ENCODE measurements at places on chromosomes 5 and 9. TPM values are rescaled to one million over a fixed set of nuclear protein-coding genes. Genes with fewer than 3 reads are reported as not detected.

ACOT12 gene
- 2.8 TPM for total RNA-seq

PHYHD1 gene
- total RNA-seq: 1.1 TPM

PTGDS gene
- total RNA-seq: 52.1 TPM

DNA sequence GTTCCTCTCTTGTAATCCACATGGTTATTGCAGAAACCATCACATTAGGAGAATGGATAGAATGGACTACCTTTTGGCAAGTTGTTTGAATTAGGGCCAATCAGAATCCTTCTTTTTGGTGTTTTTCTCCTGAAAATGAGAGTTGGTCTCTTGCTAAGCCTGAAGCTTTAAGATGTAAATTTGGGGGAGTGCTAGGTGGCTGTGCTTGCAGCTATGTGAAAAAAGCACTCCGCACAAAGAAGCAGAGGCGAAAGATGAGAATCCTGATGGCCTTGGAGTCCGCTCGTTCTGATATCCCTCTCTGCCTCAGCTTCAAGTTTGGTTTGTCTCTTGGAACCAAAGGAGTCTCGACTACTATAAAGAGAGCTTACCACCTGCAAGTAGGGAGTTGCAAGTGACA lies 63.6 kb downstream of the INIP start:
- no peak for DNase-seq

- no peak for DNase-seq
Observed at GRCh38 chr5:149128023-149128875, 13.0 kb upstream of the ABLIM3 start.

Data from occipital lobe (tissue), 3 donors.